ENCODE measurements at places on chromosomes 4 and X. TPM values are rescaled to one million over a fixed set of nuclear protein-coding genes. Genes with fewer than 3 reads are reported as not detected.

Gene NR3C2
- 0.77 TPM for total RNA-seq

DNA sequence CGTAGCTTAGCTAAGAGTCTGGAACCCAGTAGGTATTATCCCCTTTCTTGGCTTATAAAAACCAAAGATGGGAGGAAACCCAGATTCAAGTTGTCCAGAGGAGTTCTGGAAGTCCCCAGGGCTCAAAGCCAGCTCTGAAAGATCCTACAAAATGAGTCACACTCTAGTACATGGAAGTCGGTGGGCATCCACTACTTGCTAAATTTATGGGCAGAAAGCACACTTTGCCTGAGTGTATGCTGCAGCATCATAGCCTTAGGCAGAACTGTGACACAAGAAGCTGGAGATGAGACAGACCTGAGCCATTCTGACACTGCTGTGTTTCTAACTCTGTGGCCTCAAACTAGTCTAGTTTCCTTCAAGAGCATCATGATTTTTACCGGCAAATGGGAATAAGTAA lies 429.3 kb downstream of the AFF2 start:
- DNase-seq: no peak

- no peak for DNase-seq
Observed at GRCh38 chr4:82694046-82694445, 104.5 kb downstream of the SCD5 start.

Gene GAGE2A
- not detected for total RNA-seq

DNA sequence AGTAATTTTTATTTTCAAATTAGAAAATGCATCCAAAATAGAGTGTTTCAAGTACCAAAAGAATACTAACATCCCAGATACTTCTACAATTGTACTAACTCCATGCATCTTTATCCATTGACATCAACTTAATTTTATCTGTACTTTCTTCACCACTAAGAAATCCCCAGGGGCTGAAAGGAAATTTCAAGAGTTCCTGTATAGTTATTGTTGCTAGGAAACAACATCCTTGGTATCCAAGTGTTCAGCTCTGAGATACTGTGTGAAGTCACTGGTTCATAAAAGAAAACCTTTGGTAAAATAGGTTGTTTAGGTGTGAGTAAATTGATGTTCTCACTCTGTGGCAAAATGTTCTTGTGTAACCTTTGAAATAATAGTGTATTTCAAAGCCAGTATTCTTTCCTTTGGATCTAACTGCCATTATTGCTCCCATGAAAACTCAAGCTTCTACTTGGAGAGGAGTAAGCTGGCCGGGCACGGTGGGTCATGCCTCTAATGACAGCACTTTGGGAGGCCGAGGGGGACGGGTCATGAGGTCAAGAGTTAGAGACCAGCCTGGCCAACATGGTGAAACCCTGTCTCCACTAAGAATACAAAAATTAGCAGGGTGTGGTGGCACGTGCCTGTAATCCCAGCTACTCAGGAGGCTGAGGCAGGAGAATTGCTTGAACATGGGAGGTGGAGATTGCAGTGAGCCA lies 72.9 kb downstream of the COMMD8 start:
- DNase-seq: no peak

DNA sequence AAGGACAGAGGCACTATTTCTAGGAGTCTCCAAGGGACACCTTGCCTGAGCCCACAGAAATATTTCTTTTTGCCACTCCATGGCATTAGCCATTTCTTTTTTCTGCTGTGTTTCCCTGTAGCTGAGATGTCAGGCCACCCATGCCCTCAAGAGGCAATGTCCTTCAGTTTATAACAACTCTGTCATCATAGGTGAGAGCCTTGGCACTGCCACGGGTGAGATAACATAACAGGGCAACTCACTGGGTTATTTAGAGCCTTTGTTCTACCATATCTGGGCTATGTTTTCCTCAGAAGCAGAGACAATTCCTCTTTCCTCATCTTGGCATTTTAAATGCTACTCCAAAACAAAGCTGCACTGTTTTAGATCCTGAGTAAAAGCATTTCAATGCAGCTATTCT lies 99.9 kb upstream of the MAOA start:
- no peak for DNase-seq

- DNase-seq: peak; percentile 95
Observed at GRCh38 chr4:139177049-139177868, at the start of gene ELF2. ELF2 (minus strand) TSS chr4:139177218; CDS start chr4:139137701, 39,517 bp downstream.

Gene GAGE12J
- total RNA-seq: not detected

Gene PRRG1
- total RNA-seq: 5.2 TPM

DNA sequence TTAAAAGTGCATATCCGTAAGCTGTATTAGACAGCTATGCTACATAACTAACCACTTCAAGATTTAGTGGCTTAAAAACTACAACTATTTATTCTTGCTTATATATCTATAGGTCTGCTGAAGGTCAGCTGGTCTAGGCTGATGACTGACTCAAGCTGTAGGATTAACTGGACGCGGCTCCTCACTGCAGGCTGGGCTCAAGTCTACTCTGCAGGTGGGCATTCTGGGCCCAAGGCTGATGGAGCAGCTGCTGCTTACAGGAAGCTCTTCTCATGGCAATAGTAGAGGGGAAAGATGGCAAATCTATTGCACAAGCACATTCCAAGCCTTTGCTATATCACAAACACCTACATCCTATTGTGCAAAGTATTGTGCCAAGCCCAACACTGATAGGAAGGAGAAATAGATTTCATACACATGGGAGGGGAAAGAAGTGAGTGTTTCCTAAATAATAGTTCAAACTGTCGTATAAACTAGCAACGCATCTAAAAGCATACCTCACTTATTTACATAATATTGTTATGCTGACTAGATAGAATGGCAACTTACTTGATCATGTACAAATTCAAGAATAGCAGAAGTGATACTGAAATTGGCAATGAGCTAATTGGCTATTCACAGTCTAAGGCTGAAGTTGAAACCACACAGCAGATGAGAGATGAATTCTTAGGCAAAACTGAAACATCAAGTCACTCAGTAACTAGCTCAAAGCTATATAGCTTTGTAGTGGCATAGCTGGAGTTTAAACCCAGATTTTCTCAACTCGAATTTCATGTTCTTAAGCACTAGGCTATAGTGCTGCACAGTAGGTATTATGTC lies 263.8 kb downstream of the NKX6-1 start:
- DNase-seq: peak; percentile 56

Gene F8A2
- not detected for total RNA-seq

GRCh38 chr4:19300213-19300612 lies 951.5 kb upstream of the SLIT2 start:
- no peak for DNase-seq

DNA sequence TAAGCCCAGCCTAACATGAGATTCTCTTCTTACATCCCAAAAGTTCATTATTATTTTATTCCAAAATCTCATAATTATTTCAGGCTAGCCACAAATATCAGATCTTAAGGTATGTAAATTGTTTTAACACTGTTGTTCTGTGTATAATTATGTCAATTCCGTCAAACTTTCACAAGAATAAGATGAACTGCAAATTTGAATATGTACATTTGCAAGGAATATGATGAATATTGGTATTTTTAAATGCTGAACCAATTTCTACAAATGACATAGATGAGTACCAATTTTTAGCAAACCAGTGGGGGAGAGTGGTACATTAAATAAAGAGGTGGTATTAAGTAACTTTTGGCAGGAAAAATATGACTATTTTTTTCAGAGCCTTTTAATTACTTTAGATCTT lies 282.3 kb upstream of the MAD2L1 start:
- no peak for DNase-seq

- DNase-seq: no peak
Observed at GRCh38 chrX:78957768-78958130, 12.6 kb downstream of the P2RY10 start.

DNA sequence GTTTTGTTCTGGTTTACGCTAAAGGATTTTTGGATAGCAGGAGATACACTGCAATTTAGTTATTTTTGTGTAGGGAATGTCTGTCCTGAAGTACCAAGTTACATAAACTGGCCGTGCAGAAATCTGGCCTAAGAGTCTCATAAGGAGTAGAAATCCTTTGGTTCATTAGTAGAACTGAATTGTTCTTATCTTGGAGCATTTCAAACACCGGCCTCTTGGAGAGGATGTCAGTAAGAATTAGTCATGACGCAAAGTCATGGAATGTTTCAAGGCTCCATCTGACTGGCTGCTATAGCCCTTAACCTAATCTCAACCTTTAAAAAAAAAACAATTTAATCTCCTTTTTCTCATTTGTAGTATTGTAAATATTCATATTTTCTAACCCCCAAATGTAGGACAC lies 15.2 kb downstream of the PDLIM3 start:
- no peak for DNase-seq

DNA sequence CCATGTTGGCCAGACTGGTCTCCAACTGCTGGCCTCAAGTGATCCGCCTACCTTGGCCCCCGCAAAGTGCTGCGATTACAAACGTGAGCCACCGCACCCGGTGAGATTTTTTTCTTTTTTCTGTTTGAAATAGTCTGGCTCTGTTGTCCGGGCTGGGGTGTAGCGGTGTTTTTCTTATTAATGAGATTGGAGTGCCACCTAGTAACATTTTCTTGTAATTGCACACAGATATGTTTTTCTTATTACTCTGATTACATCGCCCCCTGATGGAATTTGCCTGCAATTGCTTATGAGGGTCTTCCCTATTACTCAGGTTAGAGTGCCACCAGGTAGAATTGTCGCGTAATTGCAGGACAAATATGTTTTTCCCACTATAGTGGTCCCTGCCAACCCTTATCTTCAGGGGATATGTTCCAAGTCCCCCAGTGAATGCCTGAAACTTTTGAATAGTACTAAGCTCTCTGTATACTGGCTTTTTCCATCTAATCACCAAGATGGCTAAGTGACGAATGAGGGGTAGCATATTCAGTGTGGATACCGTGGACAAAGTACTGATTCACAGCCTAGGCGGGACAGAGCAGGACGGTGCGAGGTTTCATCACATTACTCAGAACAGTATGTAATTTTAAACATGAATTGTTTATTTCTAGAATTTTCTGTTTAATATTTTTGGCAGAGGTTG lies 8.6 kb upstream of the PDHA1 start:
- DNase-seq: peak; percentile 70

GRCh38 chr4:88811904-88812303 lies 114.3 kb upstream of the NAP1L5 start:
- no peak for DNase-seq

- DNase-seq: no peak
Observed at GRCh38 chrX:64186974-64187761, 18.3 kb downstream of the AMER1 start.

DNA sequence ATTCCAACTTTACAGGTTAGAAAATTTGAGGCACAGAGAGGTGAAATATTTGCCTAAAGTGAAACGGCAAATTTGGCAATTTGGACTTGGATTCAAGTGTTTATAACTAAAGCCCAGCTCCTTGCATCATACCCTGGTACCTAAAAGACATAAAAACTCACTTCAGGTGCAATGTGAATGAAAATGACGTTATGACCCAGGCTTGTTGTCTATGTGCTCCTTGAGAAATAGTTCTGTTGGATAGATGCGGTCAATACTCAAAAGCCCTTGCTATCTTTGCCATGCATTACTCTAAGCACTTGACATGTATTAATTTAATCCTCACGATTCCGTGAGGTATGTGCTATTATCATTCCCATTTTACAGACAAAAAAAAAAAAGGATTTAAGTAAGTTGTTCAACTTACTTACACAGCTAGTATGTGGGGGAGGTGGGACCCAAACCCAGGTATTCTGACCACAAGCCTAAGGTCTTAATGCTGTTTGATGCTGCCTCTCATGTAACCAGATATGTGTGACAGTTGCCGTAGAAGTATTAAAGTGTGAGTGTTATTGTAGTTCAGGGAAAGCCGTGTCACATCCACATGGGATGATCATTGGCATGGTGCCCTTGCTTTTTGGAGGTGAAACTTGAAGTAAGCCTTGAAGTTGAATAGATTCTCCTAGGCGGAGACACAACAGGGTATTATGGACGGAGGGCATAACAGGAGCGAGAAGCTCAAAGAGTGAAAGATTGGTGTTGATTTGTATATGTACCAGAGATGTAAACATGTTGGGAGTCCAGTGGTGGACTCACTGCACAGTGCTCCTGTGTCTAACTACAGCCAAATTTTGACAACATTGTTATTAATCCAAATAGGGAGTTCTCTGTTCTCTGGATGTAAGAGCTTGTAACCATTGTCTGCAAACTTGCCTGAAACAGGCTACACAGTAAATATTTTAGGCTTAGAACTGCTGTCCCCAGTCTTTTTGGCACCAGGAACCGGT lies 3.1 kb downstream of the SCML1 start:
- DNase-seq: no peak

DNA sequence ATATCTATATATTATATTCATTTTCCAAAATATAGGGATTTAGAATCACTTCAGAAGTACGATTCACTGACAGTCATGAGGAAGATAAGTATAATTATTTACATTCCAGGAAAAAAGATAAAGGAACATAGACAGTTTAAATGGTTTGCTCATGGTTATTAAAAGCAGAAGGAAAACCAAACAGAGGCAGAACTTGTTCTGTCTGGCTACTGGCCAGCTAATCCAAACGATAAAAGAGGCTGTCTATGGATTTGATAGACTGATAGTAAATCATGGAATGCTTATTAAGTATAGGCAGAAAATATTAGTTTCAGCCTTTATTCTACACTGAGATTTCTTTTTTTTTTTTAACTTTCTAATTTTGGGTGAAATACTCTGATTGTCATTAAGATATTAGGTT lies 50.2 kb downstream of the RPGR start:
- no peak for DNase-seq

Gene GUCY1B1
- 3.4 TPM for total RNA-seq

DNA sequence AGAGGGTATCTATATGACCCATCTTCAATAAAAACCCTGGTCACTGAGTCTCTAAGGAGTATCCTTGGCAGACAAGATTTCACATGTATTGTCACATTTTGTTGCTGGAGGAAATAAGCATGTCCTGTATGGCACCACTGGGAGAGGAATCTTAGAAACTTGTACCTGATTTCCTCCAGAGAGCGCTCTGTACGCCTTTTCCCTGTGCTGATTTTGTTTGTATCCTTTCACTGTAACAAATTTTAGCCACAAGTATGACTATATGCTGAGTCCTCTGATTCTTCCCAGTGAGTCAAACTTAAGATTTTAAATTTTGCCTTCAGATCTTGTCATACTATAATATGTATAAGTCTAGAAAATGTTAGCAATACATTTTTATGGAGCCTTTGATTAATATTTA lies 102.8 kb downstream of the ITIH6 start:
- no peak for DNase-seq

Gene CXCL8
- total RNA-seq: not detected

- no peak for DNase-seq
Observed at GRCh38 chrX:130746077-130746476, 156.9 kb downstream of the ENOX2 start.

Gene BEX4
- total RNA-seq: 93.9 TPM

DNA sequence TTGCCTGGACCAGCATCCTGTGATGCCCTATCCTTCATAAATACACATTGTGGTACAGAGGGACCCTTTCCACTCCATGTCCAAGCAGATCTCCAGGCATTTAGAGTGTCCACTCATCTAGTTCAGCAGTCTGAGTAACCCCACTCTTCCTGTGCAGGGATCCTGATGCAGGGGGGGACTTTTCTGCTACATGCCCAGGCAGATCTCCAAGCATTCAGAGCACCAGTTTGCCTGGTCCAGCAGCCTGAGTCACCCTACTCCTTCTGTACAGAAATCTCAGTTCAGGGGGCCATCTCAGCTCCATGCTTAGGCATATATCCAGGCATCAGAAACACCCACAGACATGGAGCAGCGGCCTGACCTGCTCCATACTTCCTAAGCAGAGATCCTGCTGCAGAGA lies 1089.8 kb downstream of the FAT4 start:
- no peak for DNase-seq
